ENCODE measurements at places on chromosomes 2 and 18.

GRCh38 chr2:135775420-135775819 lies 33.8 kb downstream of the UBXN4 start:
- DNase-seq, result no peak

DNA sequence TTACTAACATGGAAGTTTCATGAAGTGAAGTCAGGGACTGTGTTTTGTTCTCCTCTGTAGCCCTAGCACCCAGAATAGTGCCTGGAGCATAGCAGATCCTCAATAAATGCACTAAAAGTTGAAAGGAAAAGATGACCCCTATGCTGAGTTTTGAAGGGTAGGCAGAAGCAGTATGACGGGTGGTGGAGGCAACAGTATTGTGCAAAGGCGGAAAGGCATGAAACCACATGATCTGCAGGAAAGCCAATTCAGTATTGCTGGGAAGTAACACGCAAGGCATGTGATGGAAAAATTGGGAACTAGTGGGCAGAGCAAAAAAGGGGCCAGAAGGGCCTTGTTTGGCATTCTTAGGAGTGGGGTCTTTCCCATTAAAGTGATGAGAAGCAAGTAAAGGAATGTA lies 23.1 kb downstream of the DTNB start:
- DNase-seq, result no peak

DNA sequence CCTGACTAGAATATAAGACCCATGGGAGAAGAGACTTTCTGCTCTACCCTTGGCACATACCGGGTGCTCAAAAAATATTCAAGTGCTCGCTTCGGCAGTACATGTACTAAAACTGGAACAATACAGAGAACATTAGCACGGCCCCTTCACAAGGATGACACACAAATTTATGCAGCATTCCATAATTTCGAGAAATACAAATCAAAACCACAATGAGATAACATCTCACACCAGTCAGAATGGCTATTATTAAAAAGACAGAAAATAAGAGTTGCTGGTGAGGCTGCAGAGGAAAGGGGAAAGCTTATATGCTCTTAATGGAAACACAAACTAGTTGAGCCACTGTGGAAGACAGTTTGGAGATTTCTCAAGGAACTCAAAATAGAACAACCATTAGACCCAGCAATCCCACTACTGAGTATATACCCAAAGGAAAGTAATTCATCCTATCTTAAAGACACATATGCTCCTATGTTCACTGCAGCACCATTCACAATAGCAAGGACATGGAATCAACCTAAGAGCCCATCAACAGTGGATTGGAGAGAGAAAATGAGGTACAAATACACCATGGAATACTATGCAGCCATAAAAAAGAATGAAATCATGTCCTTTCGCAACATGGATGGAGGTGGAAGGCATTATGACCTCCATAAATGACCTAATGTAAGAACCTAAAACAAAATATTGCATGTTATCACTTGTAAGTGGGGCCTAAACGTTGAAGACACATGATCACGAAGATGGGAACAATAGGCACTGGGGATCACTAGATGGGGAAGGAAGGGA lies 71.6 kb upstream of the CYP1B1 start:
- no peak for DNase-seq

DNA sequence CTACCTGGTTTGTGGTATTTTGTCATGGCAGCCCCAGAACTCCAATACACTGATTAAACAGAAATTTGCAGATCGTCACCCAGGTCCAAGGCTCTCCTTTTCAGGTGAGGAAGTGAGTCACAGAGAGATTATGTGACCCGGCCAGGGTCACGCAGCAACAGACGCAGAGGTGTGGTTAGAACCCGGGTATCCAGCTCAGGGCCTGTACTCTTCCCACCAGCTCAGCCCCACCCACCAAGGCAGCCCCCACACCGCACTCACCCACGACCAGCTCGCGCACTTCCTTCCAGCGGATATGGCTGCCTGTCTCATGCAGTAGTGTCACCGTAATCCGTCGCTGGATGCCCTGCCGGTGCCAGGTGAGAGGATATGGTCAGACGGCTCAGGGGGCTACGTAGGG lies 48.1 kb downstream of the AQP12A start:
- peak; percentile 28 for DNase-seq

GRCh38 chr2:163428187-163428586 lies 307.6 kb downstream of the FIGN start:
- no peak for DNase-seq

DNA sequence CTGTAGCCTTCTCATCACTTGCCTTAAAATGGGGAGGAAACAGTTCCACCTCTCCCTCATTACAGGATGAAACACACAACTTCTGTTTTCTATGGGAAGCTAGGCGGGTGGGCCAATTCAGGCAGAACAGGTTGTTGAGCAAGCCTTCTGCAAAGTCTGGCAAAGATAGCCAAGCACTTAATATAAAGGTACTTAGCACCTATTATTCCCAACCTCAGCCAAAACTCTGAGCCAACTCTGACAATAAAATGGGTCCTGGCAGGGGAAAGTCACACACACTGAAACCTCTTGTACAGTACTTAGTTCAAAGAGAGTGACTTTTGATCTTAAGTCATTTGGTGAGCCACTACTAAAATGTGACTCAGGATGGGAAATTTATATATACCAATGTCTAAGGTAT lies 15.8 kb upstream of the SOCS6 start:
- DNase-seq, result no peak

DNA sequence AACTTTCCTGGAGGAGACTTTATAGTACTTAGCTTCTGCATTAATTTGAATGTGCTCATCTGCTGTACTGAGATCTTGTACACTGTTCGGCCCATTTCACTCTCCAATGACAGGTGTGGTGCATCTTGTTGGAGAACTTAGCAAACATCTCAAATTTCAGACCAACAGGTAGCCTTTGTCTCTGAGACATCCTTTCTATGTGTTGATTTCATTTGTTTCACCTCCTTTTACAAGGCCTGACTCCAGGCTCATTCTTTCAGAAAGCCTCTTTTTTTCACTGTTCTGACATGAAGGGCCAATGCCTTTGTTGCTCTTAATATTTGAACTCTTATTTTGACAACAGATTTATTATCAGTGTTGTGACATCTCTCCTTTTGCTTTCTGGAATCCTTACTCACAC lies 271.8 kb upstream of the FANCL start:
- DNase-seq, result no peak

DNA sequence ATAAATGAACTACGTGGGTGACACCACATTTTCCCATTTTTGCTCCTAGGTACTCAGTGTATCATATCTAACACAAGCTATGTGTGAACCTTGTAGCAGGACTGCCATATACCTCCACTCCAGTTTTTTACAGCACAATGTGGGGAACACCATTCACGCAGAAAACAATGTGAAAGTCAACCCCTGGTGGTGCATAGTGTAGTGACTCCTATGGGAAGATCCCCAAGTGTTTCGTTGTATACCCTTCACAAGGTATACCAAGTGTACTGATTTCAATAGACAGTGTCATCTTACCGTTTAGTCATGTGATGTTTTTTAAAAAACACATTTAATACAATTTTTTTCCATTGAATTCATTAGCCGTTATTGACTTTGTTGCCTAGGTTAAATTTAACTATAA lies 68.1 kb downstream of the ANKRD12 start:
- no peak for DNase-seq

DNA sequence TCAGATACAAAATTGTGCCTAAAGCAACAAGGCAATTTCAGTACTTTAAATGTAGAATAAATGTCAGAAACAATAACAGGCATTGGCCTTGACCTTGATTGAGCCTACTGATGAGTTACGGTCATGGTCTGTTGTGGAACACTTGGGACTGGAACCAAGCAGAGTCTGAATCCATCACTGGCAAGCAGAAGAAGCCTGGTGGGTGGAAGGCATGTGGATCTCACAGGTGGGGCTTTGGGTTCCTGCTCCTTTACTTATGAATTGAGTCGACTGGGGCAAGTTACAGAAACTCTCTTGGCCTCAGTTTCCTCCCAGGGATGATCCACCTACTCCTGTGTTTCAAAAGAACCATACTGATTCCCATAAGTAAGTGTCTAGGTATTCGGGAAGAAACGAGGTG lies 102.3 kb downstream of the KCNF1 start:
- no peak for DNase-seq
